Dorsolateral prefrontal cortex (tissue), 122 donors: ENCODE measurements at places on chromosomes 7 and 10. TPM values are rescaled to one million over a fixed set of nuclear protein-coding genes. Genes with fewer than 3 reads are reported as not detected.

Gene SMO
- 6.3 TPM for total RNA-seq

Gene PIK3CG
- total RNA-seq = 2.2 TPM

Gene ABCB8
- total RNA-seq = 84.9 TPM

Gene GPR15LG
- not detected for total RNA-seq

Gene FANK1
- total RNA-seq = 6.2 TPM

Gene SVIL
- 7.6 TPM for total RNA-seq

Gene RBP4
- 70.4 TPM for total RNA-seq

Gene WNT16
- 1.5 TPM for total RNA-seq

Gene NPY4R2
- total RNA-seq = not detected

Gene AKR1C1
- total RNA-seq = 25.6 TPM
